CD8-positive, alpha-beta memory T cell (primary cell): ENCODE measurements at places on chromosomes 1 and 21.

DNA sequence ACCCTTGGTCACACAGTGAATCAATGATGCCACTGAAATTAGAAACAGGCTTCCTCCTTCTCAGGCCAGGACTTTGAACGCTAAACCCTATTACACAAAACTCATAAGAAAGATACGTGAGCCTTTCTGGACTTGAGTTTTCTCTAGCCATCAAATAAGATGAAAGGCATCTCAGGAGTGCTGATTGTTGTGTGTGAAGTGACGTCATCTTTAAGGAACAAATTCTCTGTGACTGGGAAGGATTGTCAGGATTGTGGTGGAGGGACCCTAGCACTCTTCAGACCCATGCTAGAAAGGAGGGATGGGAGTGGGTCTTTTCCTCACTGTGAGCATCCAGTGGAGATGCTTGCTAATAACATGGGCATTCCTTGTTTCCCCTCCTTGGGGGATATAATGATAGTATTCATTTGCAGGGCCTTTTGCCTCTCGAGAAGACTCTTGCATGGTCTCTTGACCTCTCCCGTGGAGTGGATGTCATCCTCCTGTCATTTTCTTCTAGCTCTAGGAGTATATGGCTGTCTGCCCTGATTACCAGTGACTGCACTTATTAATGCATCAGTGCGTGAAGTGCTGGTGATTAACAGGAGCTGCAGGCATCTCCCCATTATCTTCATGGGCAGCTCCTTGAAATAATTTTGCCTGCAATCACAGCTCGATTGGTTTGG is 39.9 kb downstream of the SPATA46 start:
- H3K27me3 ChIP-seq = no peaks in the 10 kb centered on the region
- H3K27ac ChIP-seq = no peak overlapping the region
- no peak for DNase-seq
- no peaks in the 10 kb centered on the region for H3K36me3 ChIP-seq
- no peaks in the 10 kb centered on the region for H3K4me1 ChIP-seq

GRCh38 chr1:99891997-99892396 is 41.8 kb downstream of the AGL start:
- H3K36me3 ChIP-seq = peaks cover 7% of the 10 kb centered on the region
- no peak overlapping the region for H3K27ac ChIP-seq
- no peak overlapping the region for H3K4me3 ChIP-seq
- DNase-seq = no peak

- no peaks in the 10 kb centered on the region for H3K27me3 ChIP-seq
- H3K27ac ChIP-seq = no peak overlapping the region
- peak overlapping the region; percentile 12 for H3K4me3 ChIP-seq
- no peaks in the 10 kb centered on the region for H3K36me3 ChIP-seq
- peak; percentile 10 for DNase-seq
These were observed 8.6 kb downstream of the AIM2 start for GRCh38 chr1:159067699-159068621.

GRCh38 chr1:81954534-81955020 is 153.8 kb downstream of the ADGRL2 start:
- no peaks in the 10 kb centered on the region for H3K27me3 ChIP-seq

GRCh38 chr1:2499986-2500596 is 24.0 kb downstream of the PLCH2 start:
- H3K36me3 ChIP-seq = no peaks in the 10 kb centered on the region
- no peaks in the 10 kb centered on the region for H3K27me3 ChIP-seq
- no peak overlapping the region for H3K27ac ChIP-seq
- no peak for DNase-seq

DNA sequence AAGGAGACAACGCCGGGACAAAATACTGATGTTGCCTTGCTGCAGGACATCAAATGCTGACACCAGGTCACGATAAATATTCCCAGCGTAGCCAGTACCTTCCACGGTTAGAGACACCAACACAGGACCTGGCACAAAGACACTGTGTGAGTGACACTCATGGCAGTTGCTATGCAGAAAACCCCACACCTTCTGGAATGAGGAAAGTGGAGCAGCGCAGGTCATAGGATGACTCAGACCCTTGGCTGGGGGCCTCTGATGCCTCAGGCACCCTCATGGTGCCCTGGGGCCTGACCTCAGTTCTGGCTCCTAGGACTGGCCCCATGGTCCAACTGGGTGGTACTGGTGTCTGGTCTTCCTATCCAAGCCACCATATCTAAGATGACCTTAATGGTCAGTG is 7.0 kb downstream of the DCST2 start:
- no peak for DNase-seq
- H3K27ac ChIP-seq = no peak overlapping the region
- no peaks in the 10 kb centered on the region for H3K27me3 ChIP-seq
- no peaks in the 10 kb centered on the region for H3K4me1 ChIP-seq

GRCh38 chr1:41683681-41684500 is 199.4 kb upstream of the EDN2 start:
- peak overlapping the region; percentile 5 for H3K4me3 ChIP-seq
- no peaks in the 10 kb centered on the region for H3K27me3 ChIP-seq
- peaks cover 57% of the 10 kb centered on the region for H3K4me1 ChIP-seq

DNA sequence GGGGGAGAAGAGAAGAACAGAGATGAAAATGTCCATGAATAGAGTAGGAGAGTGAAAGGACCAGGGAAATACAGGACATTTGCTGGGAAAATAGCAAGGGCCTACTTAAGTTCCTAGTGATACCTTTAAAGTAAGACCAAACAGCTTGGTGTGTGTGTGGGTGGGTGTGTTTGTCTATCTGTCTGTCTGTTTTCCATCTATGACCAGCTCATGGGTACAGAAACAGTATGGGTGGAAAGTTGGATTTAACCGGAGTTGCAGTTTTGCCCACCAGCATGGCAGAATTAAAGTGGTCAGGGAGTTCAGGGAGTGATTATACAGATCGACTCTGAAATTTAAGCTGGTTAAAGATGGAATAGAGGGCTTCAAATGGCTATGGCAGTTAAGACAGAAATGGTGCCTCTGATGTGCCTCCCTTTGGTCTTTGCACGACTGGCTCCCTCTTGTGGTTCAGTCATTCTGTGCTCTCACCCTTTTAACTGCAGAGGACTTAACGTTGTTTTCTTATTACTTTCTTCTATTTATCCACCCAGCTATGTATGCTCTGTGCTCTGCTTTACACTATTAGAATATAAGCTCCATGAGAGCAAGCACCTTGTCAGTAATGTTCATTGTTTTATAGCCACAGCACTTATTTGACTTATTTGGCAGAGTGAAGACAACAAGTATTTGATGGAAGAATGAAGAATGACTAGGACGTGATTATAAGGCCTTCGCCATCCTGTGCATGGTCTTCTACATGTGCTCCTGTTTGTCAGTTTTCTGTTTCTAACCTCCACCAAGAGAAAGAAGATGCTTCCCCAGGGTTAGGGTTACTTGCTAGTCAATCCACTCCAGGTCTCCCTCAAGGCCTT is 72.7 kb upstream of the AK4 start:
- no peak overlapping the region for H3K4me3 ChIP-seq
- no peak overlapping the region for H3K27ac ChIP-seq
- DNase-seq = peak; percentile 69

DNA sequence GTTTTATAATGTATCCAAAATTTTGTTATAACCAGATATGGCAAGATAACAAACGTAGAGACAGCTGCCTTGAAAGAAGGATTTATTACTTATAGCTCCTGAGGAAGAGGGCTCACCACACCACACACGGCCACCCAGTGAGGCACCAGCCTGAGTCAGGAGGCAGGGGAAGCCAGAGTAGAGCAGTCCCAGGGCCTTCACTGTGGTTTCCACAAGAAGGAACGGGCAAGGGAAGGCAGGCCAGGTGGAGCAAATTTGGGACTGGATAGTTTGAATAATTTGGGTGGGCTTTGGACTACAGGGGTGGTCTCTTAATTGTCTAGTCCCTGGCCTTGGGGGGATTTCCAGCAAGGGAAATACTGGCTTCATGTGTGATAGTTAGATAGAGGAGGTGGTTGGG is 72.5 kb downstream of the RRAGC start:
- H3K4me1 ChIP-seq = no peaks in the 10 kb centered on the region
- peaks cover 16% of the 10 kb centered on the region for H3K27me3 ChIP-seq
- no peak for DNase-seq
- no peak overlapping the region for H3K4me3 ChIP-seq
- H3K36me3 ChIP-seq = no peaks in the 10 kb centered on the region

DNA sequence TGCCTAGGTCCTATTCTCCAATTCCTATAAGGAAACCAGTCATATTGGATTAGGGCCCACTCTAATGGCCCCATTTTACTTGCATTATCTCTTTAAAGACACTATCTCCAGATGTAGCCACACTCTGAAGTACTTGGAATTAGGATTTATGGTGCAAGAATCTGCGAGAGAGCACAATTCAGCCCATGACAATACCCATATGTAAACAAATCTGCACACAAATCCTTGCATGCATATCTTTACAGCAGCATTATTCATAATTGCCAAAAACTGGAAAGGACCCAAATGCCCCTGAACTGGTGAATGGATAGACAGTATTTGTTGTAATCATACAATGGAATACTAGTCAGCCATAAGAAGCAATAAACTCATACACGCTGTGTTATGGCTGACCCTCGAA is 229.8 kb upstream of the ADAMTS5 start:
- DNase-seq = no peak
- no peaks in the 10 kb centered on the region for H3K4me1 ChIP-seq

DNA sequence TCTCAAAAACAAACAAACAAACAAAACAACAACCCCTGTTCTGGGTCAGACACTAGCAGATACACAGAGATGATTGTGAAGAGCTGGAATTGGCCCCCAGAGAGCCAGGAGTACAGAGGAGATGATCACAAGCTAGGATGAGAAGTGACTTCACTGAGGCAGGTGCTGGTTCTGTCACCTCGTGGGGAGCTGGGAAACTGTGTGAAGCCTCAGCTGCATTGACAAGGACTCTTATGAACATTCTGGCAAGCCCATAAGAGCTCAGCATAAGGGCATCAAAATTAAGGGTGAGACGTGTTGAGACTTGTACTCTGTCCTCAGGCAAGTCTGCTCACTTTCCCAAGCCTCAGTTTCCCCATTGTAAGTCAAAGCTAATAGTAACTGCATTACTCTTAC is 14.7 kb upstream of the PTP4A2 start:
- H3K4me3 ChIP-seq = no peak overlapping the region
- H3K27me3 ChIP-seq = no peaks in the 10 kb centered on the region
- H3K36me3 ChIP-seq = no peaks in the 10 kb centered on the region
- H3K4me1 ChIP-seq = peaks cover 38% of the 10 kb centered on the region
- no peak for DNase-seq
- H3K27ac ChIP-seq = no peak overlapping the region

DNA sequence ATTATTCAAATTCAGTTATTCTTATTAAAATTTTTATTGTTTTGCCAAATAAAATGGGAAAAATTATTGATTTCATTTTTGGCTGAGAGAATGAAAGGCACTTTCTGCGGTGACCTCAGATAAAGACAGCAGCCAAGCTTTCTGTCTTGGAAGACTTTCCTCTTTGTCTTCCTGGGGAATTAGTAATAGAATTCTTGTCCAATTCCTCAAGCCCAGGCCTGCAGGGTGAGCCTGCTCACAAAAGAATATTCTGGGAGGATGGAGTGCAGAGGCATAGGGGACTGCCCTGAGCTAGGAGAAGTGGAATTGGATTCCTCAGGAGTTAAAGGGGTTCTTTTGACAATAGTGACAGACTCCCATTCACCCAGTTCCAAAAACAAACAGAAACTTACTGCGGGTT is 614.5 kb upstream of the ADGRL2 start:
- no peak for DNase-seq
- H3K36me3 ChIP-seq = no peaks in the 10 kb centered on the region

DNA sequence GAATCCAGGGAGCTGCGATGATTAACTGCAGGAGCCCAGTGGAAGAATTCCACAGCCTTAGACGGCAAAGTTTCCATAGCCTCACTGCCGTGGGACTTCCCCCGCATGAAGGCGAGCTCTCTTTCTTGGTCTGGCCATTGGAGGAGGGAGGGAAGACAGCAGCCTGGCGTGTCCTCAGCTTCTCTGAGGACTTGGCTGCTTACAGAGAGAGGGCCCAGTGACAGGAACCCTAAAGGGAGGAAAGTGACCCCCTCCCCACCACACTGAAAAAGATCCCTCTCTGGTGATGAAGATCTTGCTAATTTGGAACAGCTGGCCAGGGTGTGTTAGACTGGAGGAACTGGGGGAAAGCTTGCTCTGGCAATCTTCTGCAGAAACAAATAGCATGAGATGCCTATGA is 41.0 kb downstream of the ATP2B4 start:
- no peak overlapping the region for H3K27ac ChIP-seq
- H3K4me1 ChIP-seq = peaks cover 41% of the 10 kb centered on the region
- no peak overlapping the region for H3K4me3 ChIP-seq
- H3K36me3 ChIP-seq = no peaks in the 10 kb centered on the region
- no peaks in the 10 kb centered on the region for H3K27me3 ChIP-seq

GRCh38 chr1:244710474-244711062 is 57.6 kb downstream of the DESI2 start:
- no peaks in the 10 kb centered on the region for H3K4me1 ChIP-seq
- H3K4me3 ChIP-seq = no peak overlapping the region
- no peaks in the 10 kb centered on the region for H3K27me3 ChIP-seq
- no peak for DNase-seq
- no peak overlapping the region for H3K27ac ChIP-seq
- no peaks in the 10 kb centered on the region for H3K36me3 ChIP-seq

- no peaks in the 10 kb centered on the region for H3K4me1 ChIP-seq
- no peak overlapping the region for H3K4me3 ChIP-seq
- H3K27ac ChIP-seq = no peak overlapping the region
- DNase-seq = no peak
- H3K36me3 ChIP-seq = no peaks in the 10 kb centered on the region
These were observed 6.4 kb downstream of the RIPK4 start for GRCh38 chr21:41760411-41760810.

DNA sequence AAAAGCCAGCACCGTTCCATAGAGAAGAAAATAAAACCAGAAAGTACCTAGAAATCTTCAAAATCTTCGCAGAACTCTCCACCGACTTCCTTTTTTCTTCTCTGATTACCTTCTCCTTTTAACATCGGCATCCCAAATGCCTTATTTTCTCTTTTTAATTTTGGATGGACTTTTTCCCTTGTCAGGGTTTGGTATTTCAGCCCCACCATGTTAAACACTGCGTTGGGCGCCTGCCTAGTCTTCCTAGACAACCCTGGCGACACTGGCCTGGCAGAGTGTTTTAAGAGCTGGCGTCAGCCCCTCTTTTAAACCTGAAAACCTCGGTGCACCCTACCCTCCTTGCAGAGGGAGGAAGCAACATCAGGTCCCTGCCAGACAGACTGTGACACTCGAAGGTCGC is 66.0 kb upstream of the EFHD2 start:
- H3K27me3 ChIP-seq = no peaks in the 10 kb centered on the region
- H3K36me3 ChIP-seq = no peaks in the 10 kb centered on the region
- no peak overlapping the region for H3K4me3 ChIP-seq

- DNase-seq = no peak
- H3K36me3 ChIP-seq = no peaks in the 10 kb centered on the region
- H3K4me3 ChIP-seq = no peak overlapping the region
- no peak overlapping the region for H3K27ac ChIP-seq
These were observed 87.7 kb upstream of the LYPLAL1 start for GRCh38 chr1:219085988-219086387.
